Kidney (tissue), 22 donors: ENCODE measurements at places on chromosomes 1 and 21. TPM values are rescaled to one million over a fixed set of nuclear protein-coding genes. Genes with fewer than 3 reads are reported as not detected.

GRCh38 chr1:174795806-174796205 is 203.9 kb upstream of the CACYBP start:
- no peak overlapping the region for H3K27ac ChIP-seq
- DNase-seq: no peak
- H3K36me3 ChIP-seq: no peaks in the 10 kb centered on the region
- H3K4me3 ChIP-seq: no peak overlapping the region

DNA sequence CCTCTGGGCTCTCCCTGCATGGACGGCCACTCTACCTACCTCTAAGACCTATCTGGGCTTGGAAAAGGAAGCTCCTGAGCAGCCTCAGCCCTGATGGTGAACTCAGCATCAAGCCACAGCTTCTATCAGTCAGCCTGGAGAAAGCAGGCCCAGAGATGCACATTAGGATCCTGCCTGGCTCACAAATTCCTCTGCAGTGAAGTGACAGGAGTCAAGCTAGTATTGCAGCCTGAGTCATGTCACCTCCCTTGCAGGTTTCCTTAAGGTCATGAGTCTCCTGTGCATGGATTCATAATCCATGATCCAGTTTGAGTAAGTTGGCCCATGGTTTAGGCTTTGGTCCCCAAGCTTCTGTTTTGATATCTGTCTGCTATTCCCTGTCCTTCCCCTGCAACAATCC is 37.9 kb upstream of the DUSP10 start:
- H3K27me3 ChIP-seq: no peaks in the 10 kb centered on the region
- H3K36me3 ChIP-seq: no peaks in the 10 kb centered on the region
- no peak for DNase-seq
- H3K4me1 ChIP-seq: no peaks in the 10 kb centered on the region

GRCh38 chr1:15475752-15476314 is at the start of gene CELA2B:
Gene CELA2B, plus strand, starts transcription at chr1:15476104. Its CDS starts 22 bp downstream, at chr1:15476126.
- no peaks in the 10 kb centered on the region for H3K27me3 ChIP-seq
- no peaks in the 10 kb centered on the region for H3K4me1 ChIP-seq
- H3K36me3 ChIP-seq: no peaks in the 10 kb centered on the region

GRCh38 chr1:232788235-232788872 is 16.9 kb upstream of the MAP10 start:
- no peaks in the 10 kb centered on the region for H3K36me3 ChIP-seq
- no peak for DNase-seq
- H3K4me1 ChIP-seq: no peaks in the 10 kb centered on the region
- H3K4me3 ChIP-seq: no peak overlapping the region
- H3K27me3 ChIP-seq: no peaks in the 10 kb centered on the region

DNA sequence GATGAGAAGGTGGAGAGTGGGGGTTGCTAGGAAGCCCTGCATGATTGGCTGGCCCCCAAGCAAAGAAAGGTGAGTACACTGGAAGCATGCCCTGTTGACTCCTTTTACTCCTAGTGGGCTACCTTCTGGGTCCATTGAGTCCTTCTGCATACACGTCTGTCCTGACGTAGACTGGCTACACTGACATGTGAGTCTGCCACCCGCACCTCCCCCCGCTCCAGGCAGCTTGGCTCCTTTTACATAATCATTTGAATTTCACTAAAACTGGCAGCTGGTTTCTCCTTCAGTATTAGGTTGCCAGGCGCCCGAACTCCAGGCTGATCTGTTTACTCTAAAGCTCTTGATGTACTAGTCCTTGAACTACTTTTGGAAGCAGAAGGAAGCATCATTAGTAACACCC is 8.7 kb downstream of the MRPS21 start:
- no peaks in the 10 kb centered on the region for H3K27me3 ChIP-seq
- no peak for DNase-seq
- H3K4me3 ChIP-seq: no peak overlapping the region

- no peaks in the 10 kb centered on the region for H3K27me3 ChIP-seq
- no peak overlapping the region for H3K27ac ChIP-seq
- H3K36me3 ChIP-seq: no peaks in the 10 kb centered on the region
- peaks cover 5% of the 10 kb centered on the region for H3K4me1 ChIP-seq
These were observed 52.5 kb downstream of the POU2F1 start for GRCh38 chr1:167273027-167273800.

DNA sequence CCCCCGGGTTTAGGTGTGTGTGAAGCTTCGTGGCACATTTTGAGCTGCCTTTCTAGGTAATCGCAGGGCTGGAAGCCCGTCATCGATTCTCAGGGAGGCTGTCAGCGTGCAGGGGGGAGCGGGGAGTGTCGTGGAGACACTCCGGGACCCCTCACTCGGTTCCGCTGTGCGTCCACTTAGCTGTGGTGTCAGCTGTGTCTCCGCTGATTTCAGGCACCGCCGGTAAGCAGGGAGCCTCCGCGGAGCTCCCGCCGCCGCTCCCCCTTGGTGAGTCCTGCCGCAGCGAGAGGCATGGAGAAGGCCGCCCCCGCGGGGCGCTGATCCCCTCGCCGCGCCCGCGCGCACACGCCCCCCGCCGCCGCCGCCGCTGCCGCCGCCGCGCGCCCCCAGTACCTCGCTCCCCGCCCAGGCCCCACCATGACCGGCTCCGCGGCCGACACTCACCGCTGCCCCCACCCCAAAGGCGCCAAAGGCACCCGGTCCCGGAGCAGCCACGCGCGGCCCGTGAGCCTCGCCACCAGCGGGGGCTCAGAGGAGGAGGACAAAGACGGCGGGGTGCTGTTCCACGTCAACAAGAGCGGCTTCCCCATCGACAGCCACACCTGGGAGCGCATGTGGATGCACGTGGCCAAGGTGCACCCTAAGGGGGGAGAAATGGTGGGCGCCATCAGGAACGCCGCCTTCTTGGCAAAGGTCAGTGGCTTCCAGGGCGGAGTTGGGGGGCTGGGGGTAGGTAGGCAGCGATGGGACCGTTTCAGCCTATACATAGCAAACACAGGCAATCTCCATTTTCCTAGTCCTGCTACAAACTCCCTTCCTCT is 995 bp downstream of the VASH2 start:
- no peaks in the 10 kb centered on the region for H3K36me3 ChIP-seq
- H3K4me3 ChIP-seq: peak overlapping the region; percentile 66

DNA sequence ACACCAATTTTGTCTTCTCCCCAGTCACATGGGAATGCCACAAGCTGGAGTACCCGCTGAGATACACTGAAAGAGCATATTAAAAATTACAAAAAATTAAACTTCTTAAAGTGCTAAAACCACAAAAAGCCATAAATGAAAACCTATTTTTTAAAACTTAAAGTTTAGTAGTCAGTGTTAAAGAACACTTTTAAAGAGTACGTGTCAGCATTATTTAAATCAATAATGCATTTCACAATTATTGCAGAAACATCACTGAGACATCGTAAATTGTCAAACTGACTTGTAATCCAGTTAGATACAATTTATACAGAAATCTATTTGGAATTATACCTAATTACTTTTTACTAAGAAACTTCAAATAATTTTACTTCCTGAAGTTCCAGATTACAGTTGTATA is 22.9 kb downstream of the ZBTB21 start:
- H3K4me3 ChIP-seq: no peak overlapping the region
- no peaks in the 10 kb centered on the region for H3K27me3 ChIP-seq
- no peak for DNase-seq
- no peak overlapping the region for H3K27ac ChIP-seq
- peaks cover 4% of the 10 kb centered on the region for H3K36me3 ChIP-seq

DNA sequence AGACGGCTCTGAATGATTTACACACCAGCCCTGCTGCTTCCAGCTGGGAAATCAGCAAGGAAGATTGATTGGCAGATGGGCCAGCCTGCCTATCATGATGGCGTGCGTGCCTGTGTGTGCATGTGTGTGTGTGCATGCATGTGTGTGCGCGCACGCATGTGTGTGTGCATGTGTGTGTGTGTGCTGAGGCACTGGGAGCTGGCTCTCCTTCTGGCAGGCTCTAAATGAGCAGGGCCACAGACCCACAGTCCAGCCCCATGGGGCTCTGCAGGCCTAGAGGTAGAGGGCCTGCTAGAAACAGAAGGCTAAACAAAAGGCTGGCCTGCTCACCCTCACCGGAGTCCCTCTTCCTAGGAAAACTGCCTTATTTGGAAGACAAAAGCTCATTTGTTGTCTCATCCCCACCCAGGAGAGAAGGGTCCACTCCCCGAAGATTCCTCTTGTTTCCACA is 6.0 kb downstream of the KLHDC8A start:
- no peak overlapping the region for H3K4me3 ChIP-seq
- H3K36me3 ChIP-seq: no peaks in the 10 kb centered on the region
- peaks cover 2% of the 10 kb centered on the region for H3K4me1 ChIP-seq
- no peak for DNase-seq
- H3K27me3 ChIP-seq: no peaks in the 10 kb centered on the region

DNA sequence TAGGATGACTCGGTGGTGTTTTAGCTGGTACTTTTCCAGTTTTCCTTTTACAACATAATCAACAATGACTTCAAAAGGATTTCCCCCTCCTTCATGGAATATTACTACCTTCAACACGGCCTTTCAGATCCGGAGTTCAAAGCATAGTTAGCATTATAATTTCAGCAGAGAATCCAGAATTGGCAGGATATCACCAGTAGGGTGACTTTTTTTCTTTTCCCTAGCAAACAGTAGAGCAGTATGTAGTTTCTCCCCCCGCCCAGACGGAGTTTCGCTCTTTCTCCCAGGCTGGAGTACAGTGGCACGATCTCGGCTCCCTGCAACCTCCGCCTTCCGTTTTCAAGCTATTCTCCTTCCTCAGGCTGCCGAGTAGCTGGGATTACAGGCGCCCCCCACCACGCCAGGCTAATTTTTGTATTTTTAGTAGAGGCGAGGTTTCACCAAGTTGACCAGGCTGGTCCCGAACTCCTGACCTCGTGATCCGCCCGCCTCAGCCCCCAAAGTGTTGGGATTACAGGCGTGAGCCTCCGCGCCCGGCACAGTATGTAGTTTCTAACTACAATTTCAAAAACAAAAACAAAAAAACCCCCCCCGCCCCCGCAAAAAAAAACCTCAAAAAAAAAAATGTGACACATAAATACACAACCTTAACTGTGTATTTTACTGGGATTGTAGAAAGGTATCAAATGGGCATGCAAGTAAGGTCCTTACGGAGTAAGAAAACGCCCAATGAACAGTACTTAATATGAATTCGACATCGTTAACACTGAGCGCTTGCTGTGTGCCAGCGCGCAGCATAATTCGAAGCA is 1.5 kb upstream of the COX20 start:
- peak; percentile 88 for DNase-seq
- no peaks in the 10 kb centered on the region for H3K27me3 ChIP-seq
- H3K4me3 ChIP-seq: peak overlapping the region; percentile 97
- no peaks in the 10 kb centered on the region for H3K36me3 ChIP-seq
- peaks cover 4% of the 10 kb centered on the region for H3K4me1 ChIP-seq

DNA sequence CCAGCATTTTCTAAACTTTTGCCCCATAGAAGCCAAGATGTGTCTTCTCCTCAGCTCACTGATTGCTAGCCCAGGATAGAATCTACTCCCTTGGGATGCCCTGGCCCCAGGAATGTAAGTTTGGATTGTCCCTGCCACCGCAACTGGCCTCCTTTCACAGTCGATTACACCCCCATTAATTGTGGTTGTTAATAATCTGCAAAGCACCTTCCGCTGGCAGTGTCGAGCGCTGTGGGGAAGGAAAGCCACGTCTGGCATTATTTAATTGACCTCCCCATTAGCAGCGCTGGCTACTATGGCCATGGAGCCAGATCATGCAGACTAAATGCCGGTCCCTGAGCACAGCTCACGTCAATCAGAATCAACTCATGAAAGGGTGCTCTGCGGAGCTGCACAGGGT is 597.3 kb upstream of the PLXNA2 start:
- no peaks in the 10 kb centered on the region for H3K4me1 ChIP-seq
- H3K4me3 ChIP-seq: no peak overlapping the region
- no peaks in the 10 kb centered on the region for H3K27me3 ChIP-seq
- no peak overlapping the region for H3K27ac ChIP-seq
- DNase-seq: peak; percentile 39

GRCh38 chr1:110383251-110383990 is 7.4 kb downstream of the SLC16A4 start:
- no peak overlapping the region for H3K4me3 ChIP-seq
- no peaks in the 10 kb centered on the region for H3K36me3 ChIP-seq
- peak overlapping the region; percentile 2 for H3K27ac ChIP-seq
- no peak for DNase-seq

DNA sequence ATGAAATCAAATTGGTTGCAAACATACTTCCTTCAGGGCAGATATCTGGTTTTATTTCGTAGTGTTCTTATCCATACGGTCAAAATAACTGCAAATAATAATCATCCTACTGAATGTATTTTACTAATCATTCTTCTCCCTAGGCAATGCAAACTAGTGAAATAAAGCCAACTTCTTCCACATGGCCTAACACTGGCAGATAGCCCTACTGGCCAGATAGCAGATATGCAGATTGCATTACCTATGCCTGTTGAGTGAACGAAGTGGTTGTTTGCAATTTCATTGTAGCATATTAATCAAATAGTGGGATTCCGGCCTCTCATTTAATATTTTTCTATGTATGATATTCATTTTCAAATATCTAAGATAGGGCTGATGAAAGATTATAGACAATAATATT is 116.2 kb downstream of the CENPF start:
- no peak for DNase-seq
- no peaks in the 10 kb centered on the region for H3K27me3 ChIP-seq
- no peak overlapping the region for H3K4me3 ChIP-seq
- H3K36me3 ChIP-seq: no peaks in the 10 kb centered on the region
- no peak overlapping the region for H3K27ac ChIP-seq

- H3K4me3 ChIP-seq: no peak overlapping the region
- H3K36me3 ChIP-seq: no peaks in the 10 kb centered on the region
- H3K27me3 ChIP-seq: no peaks in the 10 kb centered on the region
- H3K27ac ChIP-seq: no peak overlapping the region
These were observed 17.8 kb upstream of the MYCL start for GRCh38 chr1:39919545-39919944.

DNA sequence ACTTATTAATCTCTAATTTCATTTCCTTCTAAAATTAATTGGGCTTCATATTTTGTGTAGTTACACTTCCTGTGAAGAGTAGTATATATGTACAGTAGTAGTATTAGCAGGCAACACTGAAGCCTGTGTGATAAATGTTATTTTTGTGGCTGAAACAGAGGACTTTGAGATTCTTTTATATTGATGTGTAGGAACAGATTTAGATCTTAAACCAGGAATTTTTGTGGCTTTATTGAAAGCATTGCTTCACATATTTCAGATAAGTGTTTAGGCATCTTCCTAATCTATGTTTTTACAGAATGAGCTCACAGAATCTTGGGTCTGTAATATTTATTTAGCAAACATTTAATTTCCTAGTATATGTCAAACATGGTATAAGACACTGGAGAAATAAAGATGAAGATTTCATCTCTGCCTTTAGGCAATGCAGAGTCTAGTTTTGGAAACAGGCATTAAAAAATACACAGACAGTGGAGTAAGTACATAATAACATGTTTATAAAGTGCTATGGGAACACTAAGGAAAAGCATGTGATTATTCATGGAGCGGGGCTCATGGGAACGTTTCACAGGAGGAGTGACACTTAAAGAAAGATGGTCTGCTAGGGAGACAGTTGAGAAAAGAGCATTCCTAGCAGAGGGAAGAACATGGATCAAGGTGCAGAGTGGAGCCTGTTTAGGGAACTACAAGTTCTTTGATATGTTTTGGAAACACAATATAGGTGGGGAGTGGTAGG is 52.7 kb downstream of the MIGA1 start:
- no peak overlapping the region for H3K27ac ChIP-seq
- H3K27me3 ChIP-seq: no peaks in the 10 kb centered on the region
- no peaks in the 10 kb centered on the region for H3K36me3 ChIP-seq
- H3K4me1 ChIP-seq: peaks cover 9% of the 10 kb centered on the region
- H3K4me3 ChIP-seq: no peak overlapping the region
- peak; percentile 5 for DNase-seq

S100A16 gene
- total RNA-seq: 119 TPM

HAO2 gene
- total RNA-seq: 1.9 TPM

CYP4A11 gene
- total RNA-seq: 23.0 TPM

PRRX1 gene
- total RNA-seq: 8.1 TPM
